GM04503 (cell line): ENCODE measurements at places on chromosomes 4 and X.

DNA sequence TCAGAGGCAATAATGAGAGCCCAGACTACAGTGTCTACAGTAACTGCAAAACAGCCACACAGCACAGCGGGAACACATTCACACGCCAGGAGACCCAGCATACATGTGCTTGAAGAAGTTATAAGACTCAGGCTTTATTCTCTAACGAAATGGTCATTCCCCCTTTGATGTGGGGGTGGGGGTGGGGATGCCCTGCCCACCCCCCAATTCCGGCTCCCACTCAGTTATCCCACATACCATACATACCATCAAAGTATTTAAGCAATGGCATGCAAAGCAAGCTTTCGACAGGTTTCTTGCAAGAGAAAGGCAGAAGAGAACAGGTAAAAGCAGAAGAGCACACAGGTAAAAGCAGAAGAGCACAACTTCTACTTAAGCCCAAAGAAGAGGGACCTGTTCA lies 3.6 kb downstream of the MECP2 start:
- DNase-seq: no peak

DNA sequence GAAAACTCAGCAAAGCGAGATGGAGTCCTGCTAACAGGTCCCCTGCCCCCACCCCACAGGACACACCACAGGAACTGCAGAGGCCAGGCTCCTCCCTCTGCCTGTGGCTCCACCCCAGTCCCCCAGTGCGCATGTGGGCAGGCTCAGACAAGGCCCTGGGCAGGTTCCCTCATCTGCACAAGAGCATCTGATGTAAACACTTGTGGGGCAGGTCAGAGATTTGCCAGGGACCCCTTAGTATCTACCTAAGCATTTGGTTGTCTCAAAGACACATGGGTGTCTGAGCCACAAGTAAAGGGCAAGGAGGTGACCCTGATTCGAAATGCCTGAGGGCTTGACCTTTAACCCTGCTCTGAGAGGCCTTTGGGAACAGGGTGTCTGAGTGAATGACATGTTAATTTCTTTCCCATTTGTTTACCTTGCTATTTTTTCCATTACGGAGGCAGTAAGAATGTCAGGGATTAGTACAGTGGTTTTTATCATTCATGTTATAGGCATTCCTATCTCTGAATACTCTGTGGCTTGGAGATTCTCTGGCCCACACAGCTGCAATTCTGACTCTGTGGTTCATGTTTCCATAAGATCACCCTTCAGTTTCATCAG lies 85.3 kb downstream of the ZNF518B start:
- peak; percentile 34 for DNase-seq

- DNase-seq: no peak
These were observed 76.1 kb upstream of the LIMCH1 start for GRCh38 chr4:41461780-41462307.

DNA sequence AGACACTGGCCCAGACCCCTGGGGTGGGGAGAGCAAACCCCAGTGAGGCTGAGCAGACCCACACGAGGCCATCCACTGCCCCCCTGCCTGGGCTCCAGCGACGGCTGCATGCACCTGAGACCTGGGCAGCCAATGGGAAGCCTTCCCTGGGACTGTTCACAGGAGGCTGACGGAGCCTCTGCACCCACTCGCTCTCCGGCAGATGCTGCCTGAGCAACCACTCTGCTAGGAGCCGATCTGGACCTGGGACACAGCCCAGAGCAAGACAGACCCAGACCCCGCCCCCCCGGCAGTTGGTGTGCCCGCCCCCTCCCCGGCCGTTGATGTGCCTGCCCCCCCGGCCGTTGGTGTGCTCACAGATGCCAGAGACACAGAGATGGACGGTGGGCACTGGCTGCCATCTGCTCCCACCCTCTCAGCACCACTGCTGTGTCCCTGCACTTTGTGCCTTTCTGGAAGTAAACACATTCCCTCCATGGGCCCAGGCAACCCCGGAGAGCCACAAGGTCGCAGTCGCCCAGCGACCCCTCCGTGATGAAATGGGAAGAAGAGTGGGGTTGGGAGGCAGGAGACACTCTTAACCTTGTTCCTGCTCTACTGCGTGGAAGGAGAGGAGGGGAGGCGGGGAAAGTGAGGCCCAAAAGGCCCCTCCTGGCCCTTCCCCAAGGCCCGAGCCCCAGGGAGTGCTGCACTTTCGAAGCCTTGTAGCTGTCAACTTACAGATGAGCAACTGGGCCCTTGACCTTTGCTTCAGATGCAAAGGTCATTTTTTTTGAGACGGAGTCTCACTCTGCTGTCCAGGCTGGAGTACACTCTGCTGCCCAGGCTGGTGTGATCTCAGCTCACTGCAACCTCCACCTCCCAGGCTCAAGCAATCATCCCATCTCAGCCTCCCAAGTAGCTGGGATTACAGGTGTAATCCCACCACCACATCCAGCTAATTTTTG lies 62.0 kb downstream of the ZFYVE28 start:
- DNase-seq: no peak

GRCh38 chr4:6509587-6509986 lies 37.2 kb upstream of the PPP2R2C start:
- no peak for DNase-seq

- no peak for DNase-seq
These were observed 173.7 kb downstream of the VSIG4 start for GRCh38 chrX:65866146-65866545.

- no peak for DNase-seq
These were observed 91.6 kb downstream of the ARAP2 start for GRCh38 chr4:36152735-36153134.

GRCh38 chr4:41285202-41285863 lies 28.6 kb downstream of the UCHL1 start:
- no peak for DNase-seq
